GM23248 (cell line): ENCODE measurements at places on chromosomes 5 and 9. TPM values are rescaled to one million over a fixed set of nuclear protein-coding genes. Genes with fewer than 3 reads are reported as not detected.

Gene FCHO2
- total RNA-seq: 18.6 and 25.8 TPM in 2 replicates

Gene CPLANE1
- 19.5 and 24.6 TPM in 2 replicates for total RNA-seq

Gene CTXN3
- not detected in 2 replicates for total RNA-seq

Gene MEGF10
- total RNA-seq: not detected in 2 replicates

Gene OTP
- total RNA-seq: not detected in 2 replicates

Gene NR5A1
- total RNA-seq: not detected in 2 replicates

Gene PITX1
- total RNA-seq: not detected in 2 replicates

Gene SPINK14
- not detected in 2 replicates for total RNA-seq

Gene C9
- not detected in 2 replicates for total RNA-seq

Gene SPINK4
- not detected in 2 replicates for total RNA-seq

Gene CCDC152
- 0.89 and 2.8 TPM in 2 replicates for total RNA-seq

Gene HABP4
- 10.4 and 13.2 TPM in 2 replicates for total RNA-seq

Gene BHMT
- not detected in 2 replicates for total RNA-seq

Gene SPATA9
- 0.22 TPM in 1 of 2 replicates, not detected in the other for total RNA-seq

Gene BTNL3
- not detected in 2 replicates for total RNA-seq

Gene PSAT1
- total RNA-seq: 368 and 376 TPM in 2 replicates

Gene ZFP2
- 1.8 and 2.5 TPM in 2 replicates for total RNA-seq

Gene PDE8B
- not detected in 2 replicates for total RNA-seq

Gene ITGA1
- total RNA-seq: 18.4 and 18.6 TPM in 2 replicates

Gene SLCO6A1
- total RNA-seq: not detected in 2 replicates

Gene CNOT8
- 73.6 and 91.8 TPM in 2 replicates for total RNA-seq

Gene CDKN2A
- 18.1 and 27.3 TPM in 2 replicates for total RNA-seq

Gene CBY3
- total RNA-seq: not detected in 2 replicates

Gene ROR2
- total RNA-seq: 8.2 and 12.9 TPM in 2 replicates

Gene C9orf50
- total RNA-seq: 0.32 TPM in 1 of 2 replicates, not detected in the other

Gene SLC34A1
- not detected in 2 replicates for total RNA-seq

Gene SPEF2
- 3.3 and 5.3 TPM in 2 replicates for total RNA-seq

Gene ANKRD31
- total RNA-seq: not detected in 2 replicates

Gene MELK
- total RNA-seq: 23.2 and 23.3 TPM in 2 replicates

Gene PCDHGA5
- total RNA-seq: 0.86 and 1.3 TPM in 2 replicates
